ENCODE measurements at places on chromosomes 3 and 15.

DNA sequence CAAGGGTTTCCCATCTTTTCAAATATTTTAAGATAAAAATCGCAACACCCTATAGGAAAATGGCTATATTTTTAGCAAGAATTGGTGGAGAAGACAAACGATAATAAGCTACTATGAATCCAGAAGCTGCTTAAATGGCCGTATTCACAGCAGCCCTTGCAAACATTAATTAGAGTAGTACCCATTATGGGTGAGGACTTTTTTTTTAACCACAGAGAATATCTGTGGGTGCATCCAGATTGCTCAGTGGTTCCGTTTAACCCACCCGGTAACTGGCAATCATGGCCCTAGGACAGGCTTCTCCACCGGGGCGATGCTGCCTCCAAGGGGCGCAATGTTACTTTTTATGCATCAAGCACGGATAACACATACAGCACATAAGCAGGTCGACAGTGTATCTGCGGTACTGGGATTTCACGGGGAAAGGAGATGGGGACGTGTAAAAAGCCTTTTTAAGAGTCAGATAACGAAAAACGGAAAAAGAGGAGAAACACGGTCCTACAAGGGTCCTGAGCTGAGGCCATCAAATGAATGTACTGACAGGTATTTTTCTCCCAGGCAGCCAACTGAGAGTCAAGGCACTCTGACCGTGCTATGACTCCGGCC lies 968 bp upstream of the TMEM266 start:
- DNase-seq: peak; percentile 60

DNA sequence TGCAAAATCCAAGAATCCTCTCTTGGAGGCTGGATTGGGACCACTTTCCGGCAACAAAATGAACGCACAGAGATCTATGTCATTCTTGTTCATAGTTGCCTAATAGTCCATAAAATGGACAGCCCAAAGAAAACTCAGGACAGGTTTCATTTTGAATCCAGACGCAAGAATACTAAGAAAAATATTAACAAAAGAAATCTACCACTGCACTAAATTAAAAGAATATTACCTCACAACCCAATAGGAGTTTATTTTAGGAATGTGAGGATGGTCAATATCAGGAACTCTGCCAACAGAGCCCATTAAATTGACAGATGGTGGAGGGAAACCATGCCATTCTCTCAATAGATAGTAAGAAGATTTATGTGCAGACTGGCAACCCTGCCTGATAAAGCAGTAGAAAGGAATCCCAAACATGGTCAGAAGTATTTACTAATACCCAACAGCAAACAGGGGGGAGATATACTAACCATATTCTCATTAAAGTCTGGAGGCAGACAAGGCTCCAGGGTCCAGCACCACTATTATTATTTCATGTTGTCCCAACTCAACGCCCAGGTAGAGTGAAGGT lies 127.6 kb downstream of the SMAD6 start:
- DNase-seq: no peak

GRCh38 chr15:35019404-35020327 lies 31.6 kb upstream of the ZNF770 start:
- no peak for DNase-seq

DNA sequence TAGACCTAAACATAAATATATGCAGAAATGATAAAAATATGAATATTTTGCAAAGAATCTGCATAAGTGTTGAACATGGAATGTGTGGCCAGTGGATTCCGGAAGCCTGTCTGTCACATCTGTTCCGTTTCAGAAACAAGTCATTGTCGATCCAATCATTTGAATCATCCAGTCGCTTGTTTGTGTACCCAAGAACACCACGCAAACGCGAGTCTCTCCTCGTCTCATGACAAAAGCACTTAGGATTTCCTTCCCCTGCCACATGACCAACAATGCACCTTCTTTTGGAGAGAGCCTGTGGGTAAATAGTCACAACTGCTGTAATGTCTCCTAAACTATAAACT lies 80.2 kb downstream of the FMN1 start:
- DNase-seq: no peak

DNA sequence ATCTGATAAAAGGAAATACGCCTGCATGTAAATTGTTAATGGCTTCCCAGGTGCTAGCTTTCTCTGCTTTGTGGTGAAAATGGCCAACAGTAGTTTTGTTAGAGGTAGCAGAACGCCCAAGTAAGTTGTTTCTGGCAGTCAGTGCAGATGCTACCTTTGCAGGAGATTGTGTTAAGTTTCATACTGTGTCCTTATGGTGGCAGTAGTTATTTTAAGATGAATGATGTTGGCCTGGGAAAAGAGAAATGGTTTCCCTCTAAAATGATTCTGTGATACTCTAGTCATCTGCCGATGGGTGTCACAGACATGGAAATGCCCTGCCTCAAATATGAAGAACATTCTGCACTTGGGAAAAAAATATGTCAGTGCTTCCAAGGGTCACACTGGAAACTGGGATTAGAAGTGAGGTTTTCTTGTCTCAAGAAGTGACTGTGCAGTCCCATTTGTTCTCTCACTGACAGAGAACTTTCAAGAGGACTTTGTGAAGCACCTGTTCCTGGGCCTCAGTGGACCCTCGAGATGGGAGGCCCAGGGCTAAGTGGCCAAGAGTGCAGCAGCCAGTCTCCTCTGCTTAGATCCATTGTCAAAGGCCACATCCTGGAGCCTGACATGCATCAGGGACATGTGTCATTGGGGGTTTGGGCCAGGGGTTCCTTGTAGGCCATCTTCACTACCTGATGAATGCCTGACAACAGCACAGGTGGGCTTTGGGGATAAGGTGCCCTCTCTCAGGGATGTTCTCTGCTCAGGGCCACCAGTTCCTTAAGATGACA lies 393.3 kb downstream of the CACNA2D3 start:
- no peak for DNase-seq

DNA sequence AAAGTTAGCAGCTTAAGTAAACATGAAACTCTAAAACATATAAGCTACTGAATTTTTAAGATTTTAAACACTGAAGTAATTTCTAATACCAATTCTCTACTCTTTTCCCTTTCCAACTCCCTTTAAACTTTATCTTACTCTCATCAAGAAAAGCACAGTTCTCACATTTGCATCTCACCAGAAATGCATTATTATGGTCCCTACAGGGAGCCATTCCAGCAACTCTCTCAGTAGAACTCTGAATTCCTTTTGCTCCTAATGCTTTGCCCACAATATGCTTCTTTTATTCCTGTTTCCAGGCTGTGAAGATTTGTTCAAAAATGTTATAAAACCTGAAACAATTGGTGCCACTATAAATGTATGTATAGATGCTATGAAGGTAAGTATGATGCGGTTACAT lies 83.4 kb downstream of the TFDP2 start:
- no peak for DNase-seq

DNA sequence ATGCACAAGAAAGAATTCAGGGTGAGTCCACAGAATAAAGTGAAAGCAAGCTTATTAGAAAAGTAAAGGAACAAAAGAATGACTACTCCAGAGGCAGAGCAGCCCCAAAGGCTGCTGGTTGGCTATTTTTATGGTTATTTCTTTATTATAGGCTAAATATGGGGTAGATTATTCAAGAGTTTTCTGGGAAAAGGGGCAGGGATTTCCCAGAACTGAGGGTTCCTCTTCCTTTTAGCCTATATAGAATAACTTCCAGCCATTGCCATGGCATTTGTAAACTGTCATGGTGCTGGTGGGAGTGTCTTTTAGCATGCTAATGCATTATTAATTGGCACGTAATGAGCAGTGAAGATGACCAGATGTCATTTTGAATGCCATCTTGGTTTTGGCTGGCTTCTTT lies 13.6 kb downstream of the GLDN start:
- DNase-seq: peak; percentile 60

DNA sequence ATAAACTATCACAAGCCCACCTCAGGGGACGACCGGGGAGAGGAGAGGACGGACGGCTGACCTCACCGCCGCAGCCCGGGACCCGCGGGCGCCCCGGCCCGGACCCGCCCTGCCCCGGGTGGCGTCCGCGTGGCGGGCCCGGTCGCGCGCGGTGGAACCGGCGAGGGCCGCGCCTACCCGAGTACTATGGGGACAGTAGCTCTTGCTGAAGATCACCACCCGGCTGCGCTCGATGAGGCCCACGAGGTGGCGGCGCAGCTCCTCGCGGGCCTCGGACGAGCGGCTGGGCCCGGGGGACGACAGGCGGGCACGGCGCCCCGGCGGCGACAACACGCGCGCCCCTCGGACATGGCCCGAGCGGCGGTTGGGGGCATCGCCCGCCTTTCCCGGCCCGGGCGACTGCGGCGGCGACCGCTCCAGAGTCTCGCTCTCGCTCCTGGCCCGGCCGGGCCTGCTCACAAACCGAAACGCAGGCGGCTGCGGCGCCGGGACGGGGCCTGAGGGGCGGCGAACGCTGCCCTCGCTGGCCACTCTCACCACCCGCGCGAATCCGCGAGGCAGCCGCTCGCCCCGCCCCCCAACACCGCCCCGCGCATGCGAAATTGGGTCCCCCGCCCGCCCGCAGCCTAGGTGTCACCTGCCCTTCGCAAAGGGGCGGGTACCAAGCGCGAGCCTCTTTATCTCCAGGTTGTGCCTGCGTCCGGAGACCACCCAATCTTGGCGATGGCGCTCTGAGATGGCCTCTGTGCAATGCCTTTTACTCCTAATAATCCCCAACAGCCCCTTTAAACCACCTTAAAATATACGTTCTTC lies at the start of gene TXNRD3:
Gene TXNRD3, minus strand, starts transcription at position 554 of the 813 bp plus-strand sequence.
- peak; percentile 61 for DNase-seq

DNA sequence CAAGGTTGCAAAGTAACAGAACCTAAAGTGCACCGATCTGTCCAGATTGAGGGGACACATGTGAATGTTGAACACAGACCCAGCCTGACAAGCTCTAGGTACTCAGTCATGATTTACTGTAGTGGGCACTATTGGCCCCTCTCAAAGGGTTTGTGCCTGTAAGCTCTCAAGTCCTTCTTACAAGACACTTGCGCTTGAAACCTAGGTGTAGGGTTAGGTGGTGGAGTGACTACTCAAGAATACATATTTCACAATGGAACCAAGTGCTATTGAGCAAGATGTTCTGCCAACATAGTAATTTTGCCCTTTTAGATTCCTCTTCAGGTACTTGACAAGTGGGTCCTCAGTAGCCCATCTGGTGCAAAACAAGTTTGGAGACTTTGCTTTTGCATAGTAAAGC lies 169.9 kb downstream of the AKAP13 start:
- no peak for DNase-seq

- DNase-seq: peak; percentile 1
These were observed 45.0 kb downstream of the FAIM start for GRCh38 chr3:138653567-138653966.

DNA sequence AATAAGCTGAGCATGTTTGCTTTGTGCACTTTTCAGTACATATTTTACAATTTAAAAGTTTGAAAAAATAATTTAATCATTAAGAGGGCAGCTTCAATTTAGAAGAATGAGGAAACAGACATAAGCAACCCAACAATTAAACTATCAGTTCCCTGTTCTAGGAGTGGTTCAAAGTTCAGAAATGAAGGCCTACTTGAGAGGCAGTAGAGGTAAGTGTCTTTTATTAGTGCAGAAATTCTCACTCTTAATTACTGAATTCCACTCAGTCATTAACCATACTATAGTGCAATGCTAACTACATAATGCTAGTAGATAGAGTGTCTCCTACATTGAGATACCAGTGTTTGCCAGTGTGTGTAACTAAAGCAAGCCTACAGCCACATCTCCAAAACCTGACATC lies 73.1 kb downstream of the TNIK start:
- no peak for DNase-seq

- peak; percentile 81 for DNase-seq
These were observed 72.9 kb downstream of the LRRC28 start for GRCh38 chr15:99324082-99324620.

DNA sequence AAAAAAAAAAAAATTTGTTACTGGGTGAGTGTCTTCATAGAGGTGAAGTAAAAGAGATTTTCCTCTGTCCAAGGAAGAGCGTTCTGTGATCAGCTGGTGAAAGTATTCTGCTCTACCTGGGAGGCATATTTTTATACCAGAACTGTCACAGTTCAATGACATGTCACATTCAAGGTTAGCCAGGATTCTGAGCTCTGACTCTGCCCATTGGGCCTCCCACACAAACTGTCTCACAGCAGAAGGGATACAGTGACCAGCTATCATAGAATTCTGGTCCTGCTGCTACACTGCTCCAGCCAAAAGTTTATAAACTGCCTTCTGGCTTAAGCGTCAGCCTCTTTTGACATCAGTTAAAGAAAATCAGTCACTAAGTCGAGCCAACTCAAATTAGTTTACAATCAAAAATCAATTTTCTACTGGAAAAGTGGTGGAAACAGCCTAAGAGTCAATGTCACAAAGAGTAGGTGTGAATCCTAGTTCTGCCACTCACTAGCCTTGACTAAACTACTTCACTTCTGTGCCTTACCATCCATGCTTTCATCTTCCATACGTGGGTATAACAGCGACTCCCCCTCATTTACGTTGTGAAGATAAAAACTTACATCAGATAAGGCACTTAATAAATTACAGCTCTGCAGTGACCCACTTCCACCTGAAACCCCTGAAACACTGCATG lies 52.7 kb upstream of the DCUN1D1 start:
- no peak for DNase-seq

GRCh38 chr15:51414256-51414860 lies 72.9 kb downstream of the GLDN start:
- no peak for DNase-seq

- DNase-seq: peak; percentile 92
These were observed 18.7 kb downstream of the AP3S2 start for GRCh38 chr15:89874926-89875564.

DNA sequence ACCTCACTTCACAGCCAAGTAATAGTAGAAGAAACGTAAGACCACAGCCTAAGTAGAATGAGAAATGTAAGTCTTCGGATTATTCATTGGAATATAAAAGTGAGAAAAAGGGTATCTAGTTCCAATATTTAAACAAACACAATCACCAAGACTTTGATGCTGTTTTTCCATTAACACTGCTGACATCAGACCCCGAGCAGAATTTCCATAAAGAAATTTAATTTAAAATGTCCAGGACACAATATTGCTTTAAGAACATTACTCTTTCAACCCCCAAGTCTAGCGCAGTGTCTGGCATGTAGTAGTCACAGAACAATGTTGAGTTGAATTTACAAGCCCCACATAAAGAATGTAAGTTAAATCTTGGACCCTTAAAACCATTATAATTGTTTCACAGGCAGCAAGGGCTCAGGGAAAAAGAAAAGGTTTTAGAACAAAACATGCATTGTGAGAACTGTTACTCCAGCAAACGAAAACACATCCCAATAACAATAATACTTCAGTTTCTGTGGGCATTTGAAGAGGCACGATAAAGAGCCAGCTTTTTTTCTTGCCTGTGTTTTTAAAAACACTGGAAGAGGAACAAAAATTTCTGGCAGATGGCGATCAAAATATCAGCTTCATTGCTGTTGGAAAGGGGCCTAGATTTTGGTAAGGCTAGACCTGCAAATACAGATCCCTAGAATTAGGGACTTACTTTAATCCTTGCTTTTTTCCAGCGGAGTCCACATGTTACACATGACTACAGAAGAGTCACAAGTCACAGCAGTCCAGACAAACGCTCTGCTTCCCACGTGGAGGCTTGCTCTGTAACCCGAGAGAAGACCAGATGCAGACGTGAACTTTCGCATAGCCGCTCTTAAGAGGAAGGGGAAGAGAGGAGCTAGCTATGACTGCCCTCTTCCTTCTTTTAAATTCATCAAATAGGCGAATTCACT lies 77.9 kb upstream of the IGSF10 start:
- DNase-seq: peak; percentile 20

Measured in suppressor macrophage treated with lipopolysaccharide for 4 hours (primary cell).